ENCODE measurements at places on chromosomes 16 and 17.

GRCh38 chr17:48951572-48951971 lies 6.9 kb upstream of the SNF8 start:
- no peak for DNase-seq

- no peak for DNase-seq
These were observed 26.4 kb downstream of the ARHGAP44 start for GRCh38 chr17:12815642-12816141.

- no peak for DNase-seq
These were observed 54.4 kb downstream of the PITPNC1 start for GRCh38 chr17:67431249-67432015.

DNA sequence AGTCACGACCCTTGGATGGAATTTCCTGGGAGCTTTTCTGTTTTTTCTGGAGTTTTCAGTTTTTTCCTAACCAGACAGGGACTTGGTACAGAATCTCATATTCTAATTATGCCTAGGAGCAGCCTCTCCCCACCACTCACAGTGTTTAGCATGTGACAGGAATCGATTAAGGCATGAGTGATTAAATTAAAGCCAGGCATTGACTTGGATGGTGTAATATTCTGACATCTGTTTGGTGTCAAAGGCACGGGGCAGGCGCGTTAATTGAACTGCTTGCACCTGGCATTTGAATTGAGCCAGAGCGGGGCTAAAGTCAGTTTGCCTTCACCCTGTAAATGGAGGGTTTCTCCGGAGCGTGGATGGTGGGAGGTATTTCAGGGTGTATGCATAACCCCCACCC lies 11.9 kb downstream of the MAPT start:
- no peak for DNase-seq

DNA sequence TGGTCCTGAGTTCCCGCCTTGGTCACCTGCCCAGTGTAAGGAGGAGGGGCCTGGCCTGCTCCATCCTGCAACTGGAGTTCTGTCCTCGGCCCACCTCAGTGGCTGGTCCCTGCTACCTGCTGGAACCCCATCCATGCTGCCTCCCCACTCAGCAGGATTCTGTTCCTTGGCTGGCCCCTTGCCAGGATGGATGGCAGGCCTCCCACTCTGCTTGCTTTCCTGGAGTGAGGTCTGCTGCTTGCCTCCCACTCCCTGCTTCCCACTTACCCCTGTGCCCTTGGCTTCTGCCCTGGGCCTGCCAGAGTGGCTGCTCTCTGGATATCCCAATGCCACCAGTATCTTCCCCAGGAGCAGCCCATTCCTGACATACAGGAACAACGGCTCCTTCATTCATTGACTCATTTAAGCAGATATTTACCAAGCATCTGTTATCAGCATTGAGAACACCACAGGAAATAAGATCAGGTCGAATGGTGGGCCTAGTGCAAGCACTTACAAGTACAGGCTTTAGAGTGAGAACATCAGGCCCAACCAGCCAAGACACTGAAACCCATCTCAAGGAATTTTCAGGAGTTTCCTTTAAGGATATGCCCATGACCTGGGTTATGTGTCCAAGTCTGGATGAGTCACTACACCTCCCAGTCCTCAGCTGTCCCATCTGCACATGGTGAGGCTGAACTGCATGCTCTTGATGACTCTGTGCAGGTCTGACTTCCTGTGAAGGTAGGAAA lies 17.0 kb upstream of the RPRML start:
- no peak for DNase-seq

DNA sequence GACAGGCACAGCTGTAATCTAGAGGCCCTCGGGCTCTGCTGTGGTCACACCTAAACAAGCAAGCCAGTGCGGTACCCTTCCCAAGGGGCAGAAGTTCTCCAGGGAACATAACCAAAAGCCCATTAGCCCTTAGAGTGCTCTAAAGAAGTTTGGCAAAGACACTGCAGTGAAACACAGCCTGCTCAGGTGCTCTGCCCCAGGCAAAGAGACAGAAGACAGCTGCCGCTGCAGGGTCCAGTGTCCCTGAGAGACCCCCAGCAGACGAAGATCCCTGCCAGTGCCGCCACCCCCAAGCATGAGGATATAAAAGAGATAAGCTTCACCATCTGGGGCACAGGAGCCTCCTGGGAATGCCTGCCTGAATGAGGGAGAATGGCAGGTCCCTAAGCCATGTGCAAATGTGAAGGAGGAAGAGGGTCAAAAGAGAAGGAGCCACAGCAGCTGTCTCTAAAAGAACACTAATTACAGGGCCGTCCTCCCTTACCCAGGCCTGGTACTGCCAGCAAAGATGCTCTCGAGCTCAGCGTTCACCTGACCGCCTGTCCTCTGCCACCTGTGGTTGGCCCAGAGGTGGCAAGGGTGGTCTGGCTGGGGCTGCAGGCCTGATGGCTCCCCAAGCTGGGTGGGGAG lies 29.7 kb downstream of the CUEDC1 start:
- no peak for DNase-seq

DNA sequence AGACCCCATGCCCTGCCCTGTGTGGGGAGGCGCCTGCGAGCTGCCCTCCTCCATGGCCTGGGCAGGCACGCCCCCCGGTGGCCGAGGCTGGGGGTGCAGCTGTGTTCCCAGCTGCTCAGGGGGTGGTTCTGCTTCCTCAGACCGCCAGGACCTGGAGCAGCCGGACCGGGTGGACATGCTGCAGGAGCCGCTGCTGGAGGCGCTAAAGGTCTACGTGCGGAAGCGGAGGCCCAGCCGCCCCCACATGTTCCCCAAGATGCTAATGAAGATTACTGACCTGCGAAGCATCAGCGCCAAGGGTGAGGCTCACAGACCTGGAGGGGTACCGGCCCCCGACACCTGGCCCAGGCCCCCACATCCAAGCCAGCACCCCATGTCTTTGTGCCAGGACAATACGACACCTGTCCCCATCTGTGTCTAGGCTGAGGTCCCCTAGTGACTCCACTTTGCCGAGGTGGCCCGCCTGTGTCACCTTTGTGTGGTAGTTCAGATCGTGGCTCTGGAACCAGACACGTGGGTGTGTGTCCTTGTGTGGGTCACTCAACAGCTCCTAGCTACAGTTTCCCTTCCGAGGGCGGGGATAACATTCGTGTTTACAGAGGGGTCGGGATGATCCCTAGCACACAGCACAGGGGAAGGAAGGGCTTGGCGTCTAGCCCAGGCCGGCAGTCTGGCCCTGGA lies 9.3 kb downstream of the GJD3 start:
- peak; percentile 72 for DNase-seq

GRCh38 chr16:30953111-30953510 lies 4.2 kb downstream of the ORAI3 start:
- DNase-seq: no peak

DNA sequence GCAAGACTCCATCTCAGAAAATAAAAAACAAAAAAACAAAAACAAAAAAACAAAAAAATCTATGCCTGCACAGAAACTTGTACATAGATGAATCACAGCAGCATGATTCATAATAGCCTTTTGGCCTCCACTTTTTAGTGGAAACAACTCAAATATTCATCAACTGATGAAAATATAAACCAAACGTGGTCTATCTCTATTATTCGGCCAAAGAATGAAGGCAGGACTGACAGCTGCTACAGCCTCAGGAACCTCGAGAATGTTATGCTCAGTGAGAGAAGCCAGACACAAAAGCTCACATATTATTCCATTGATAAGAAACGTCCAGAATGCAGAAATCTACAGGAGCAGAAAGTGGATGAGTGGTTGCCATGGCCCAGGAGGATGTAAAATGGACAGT lies 19.8 kb downstream of the PPL start:
- DNase-seq: no peak

DNA sequence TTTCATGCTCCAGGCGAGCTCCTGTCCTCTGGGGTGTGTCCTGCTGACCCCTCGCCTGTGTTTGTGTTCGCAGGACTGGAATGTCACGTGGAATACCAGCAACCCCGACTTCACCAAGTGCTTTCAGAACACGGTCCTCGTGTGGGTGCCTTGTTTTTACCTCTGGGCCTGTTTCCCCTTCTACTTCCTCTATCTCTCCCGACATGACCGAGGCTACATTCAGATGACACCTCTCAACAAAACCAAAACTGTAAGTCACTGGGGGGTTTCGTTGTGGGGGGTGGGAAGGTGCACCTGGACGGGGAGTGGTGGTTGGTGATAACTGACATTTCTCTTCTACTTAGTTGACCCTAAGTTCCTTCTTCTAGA lies 58.3 kb downstream of the ABCC1 start:
- DNase-seq: no peak

GRCh38 chr16:75909746-75910145 lies 183.5 kb upstream of the CPHXL start:
- no peak for DNase-seq

GRCh38 chr17:18261146-18261515 lies 669 bp downstream of the MIEF2 start:
- DNase-seq: no peak

DNA sequence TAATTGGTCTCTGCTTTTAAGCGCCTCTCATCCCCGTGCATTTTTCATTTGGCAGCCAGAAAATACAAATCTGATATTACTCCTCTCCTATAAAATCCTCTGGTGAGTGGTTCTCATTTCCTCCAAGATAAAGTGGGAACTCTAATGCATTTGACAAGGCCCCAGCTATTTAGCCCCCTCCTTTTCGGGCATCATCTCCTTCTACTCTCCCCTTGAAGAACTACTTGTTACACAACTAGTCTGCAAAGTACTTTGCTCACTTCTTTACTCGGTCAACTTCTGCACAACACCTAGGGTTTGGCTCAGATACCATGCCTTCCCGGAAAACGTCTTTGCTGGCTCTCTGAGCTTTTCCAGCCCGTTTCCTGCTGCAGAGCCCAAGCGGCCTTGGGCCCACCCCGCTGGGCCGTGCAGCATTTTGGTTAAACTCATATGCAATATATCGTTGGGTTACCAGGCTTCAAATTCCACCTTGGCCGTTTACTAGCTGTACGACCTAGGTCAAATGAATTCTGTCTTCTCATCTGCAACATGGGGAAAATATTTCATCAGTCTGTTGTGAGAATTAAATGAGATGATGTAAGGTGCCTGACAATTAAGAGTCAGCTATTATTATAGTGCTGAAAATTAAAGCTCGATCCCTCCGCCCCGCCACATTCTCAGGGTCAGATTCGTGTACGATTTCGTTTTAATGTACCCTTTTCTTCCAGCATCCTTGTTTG lies 883 bp upstream of the TAF15 start:
- DNase-seq: no peak

GRCh38 chr16:82735186-82735585 lies 108.4 kb downstream of the CDH13 start:
- no peak for DNase-seq

DNA sequence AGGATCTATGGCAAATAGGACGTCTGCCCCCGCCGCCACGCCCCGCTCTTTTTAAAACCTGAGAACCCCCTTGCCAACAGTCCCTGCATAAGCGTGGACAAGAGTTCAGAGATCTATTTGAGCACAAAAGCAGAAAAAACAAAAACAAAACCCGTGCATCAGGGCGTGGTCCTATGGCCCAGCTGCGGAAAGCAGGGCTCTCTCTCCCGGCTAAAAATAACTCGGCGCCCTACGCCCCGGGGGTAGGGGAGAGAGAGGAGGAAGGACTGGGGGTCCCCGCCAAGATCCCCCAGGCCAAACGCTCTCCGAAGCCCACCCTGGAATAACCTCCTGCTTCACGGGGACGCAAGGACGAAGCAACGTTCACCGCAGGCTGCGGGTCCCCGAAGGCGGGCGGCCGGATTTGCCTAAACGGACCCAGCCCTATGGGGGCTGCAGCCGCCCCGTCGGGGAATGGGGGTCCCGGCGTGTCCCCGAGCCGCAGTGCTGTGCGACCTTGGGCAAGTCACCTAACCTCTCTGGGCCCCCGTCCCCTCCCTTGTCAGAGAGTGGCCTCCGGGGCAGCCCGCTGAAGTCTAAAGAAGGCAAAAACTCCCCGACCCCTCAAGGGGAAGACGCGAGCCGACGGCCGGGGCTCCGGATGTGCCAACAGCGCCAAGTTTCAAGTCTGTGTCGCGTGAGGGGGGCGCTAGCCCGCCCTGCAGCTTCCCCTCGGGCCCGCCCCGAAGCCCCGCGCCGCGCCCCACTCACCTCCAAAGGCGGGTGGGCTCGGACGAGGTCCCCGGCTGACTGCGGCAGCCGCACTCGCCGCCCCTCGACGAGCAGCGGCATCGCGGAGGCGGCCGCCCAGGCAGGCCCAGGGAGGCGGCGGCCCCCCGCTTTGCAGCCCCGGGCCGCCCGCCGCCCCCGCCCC lies 477 bp downstream of the NTAN1 start:
- DNase-seq: no peak

GRCh38 chr17:68248199-68248825 lies 469 bp downstream of the AMZ2 start:
- no peak for DNase-seq

- no peak for DNase-seq
These were observed 78.5 kb downstream of the WNT3 start for GRCh38 chr17:46739982-46740381.

DNA sequence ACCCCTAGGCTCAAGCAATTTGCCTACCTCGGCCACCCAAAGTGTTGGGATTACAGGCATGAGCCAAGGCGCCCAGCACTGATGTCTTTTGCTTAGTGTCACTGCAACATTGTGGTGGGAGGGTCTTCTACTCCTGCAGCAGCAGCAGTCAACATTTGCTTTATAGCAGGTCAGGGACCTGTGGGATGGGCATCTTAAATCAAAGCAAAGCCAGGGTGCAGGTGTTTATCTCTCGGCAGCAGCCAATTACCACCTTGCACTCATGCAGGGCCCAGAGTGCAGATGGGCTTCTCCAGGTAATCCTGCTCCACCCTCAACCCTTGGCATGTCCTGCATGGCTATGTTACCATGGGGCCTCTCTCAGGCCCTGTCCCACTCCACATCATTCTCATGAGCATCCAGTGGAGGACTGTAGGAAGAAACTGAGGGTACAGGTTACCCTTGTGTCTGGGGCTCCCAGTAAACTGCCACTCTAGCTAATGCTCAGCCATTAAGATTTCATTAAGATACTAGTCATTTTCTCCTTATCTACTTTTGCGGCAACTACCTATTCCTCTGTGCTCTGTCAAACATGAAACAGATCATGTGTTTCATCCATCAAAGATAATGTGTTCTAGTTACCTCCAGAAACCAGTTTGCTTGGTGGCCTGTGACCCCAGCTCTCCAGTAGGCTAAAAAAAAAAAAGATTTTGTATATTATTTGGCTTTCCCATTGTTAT lies 16.8 kb downstream of the ADGRG5 start:
- DNase-seq: no peak

DNA sequence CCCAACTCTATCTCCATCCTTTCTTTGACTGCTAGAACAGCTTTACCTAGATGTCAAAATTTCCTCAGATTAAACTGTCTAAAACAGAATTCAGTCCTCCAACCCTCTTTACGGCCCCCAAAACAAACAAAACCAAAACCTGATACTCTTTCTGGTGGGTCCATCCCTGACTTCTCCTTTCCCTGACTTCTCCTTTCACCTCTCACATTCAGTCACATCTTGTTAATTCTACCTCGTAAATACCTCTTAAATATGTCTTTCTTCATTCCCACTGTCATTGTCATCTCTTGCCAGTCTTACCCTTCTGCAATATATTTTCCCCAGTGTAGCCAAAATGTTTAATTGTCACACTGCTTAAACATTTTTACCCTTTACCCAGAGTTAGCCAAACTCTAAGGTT lies 4.6 kb downstream of the PPM1E start:
- DNase-seq: no peak

GRCh38 chr16:8436931-8437330 lies 153.4 kb downstream of the TMEM114 start:
- no peak for DNase-seq

Measured in stimulated activated CD8-positive, alpha-beta memory T cell treated with anti-CD3 and anti-CD28 coated beads, Interleukin-4, amount 100 ng/mL, for 24 hours (primary cell).